ENCODE measurements at places on chromosomes 7 and 10.

DNA sequence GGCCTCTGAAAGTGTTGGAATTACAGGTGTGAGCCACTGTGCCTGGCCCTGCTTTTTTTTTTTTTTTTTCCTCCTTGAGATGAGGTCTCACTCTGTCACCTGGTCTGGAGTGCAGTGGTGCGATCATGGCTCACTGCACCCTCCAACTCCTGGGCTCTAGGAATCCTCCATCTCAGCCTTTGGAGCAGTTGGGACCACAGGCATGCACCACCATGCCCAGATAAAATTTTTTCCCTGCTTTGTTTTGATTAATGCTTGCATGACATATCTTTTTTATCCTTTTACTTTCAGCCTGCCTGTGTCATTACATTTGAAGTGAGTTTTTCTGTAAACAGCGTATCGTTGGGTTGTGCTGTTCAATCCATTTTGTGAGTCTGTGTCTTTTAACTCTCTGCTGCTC, 97.0 kb downstream of the ANKRD61 start:
- no peak for DNase-seq

DNA sequence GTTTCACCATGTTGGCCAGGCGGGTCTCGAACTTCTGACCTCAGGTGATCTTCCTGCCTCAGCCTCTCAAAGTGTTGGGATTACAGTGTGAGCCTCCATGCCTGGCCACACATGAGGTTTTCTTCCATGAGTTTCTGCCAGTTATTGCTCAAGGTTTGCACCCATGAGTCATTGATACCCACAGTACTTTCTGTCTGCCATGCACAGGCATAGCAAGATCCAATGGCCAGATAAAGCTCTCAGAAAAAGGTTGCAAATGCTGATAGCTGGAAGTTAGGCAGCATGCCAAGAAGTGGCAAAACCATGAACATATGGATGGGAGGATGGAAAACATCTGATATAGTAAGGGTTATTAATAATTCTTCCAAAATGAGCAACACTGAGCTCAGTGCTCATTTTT, 298.7 kb upstream of the NRG3 start:
- DNase-seq: no peak

GRCh38 chr7:91276909-91277308, 12.7 kb downstream of the FZD1 start:
- DNase-seq: no peak

DNA sequence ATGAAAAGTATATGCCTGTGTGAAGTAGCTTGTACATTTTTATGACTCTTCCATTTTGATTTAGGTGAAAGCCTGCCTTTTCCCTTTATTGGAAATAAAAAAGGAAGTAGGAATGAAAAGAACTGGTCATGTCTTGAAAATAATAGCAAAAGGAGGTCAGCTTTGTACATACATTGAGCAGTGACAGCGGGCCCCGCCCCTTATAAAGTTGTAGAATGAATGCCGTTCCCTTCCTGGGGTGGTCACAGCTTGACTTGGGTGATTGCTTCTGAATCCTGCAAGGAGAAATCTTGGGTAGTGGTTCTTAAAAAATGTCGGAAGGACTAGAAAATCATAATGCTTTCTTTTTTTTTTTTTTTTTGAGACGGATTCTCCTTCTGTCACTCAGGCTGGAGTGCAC, 31.7 kb downstream of the CAMK1D start:
- DNase-seq: no peak

DNA sequence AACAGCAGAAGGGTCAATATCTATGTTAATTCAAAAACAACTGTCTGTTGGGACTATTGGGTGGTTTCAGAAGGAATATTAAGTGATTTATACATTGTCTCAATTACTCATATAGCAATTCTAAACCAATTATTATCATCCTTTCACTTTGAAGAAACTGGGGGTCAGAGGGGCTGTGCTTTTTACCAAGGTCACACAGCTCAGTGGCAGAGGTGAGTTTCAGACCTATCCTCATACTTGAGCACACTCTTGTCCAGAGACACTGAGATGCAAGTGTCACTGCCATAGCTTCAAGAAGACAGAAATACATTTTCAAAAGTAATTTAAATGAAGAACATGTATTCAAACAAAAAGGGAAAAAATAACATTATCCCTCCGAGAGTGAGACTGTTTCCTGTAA, 195.3 kb downstream of the ARL4A start:
- no peak for DNase-seq

DNA sequence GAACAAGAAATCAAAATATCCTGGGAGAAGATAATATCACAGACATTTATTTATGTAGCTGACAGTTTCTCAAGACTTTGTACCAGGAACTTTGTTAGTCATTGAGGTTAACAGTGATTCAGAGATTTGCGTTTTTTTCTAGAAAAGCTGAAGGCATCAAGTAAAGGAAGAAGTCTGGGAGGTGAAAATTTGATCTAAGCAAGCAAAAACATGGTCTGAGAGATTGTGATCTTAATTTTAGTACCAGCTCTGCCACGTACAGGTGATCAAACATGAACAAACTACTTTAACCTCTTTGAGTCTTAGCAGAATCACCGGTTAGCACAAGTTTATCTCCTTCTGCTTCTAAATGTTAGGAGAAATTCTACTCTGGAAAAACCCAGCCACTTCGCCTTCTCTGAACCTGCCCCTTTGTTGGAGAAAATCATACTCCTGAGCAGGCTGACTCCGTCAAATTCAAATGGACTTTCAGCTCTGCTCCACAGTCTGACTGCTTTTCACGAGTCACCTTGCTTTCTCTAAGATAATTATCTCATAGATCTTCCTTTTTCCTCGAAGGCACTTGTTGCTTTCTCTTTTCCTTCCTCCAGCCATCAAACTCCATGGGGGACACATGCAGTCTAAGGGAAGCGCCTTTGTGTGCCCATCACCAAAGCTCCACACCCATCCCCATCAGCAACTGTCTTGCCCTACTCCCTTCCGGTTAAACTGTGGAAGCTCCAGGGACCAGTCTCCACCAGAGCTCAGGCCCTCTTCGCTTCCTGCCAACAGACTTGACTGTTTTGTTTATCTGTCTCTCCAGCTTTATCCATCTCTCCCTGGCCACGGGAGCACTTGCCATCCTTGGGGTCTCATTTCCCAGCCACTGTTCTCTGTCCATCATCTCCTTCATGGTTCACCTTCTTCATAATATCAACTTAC, 86.3 kb downstream of the PRKCQ start:
- no peak for DNase-seq

DNA sequence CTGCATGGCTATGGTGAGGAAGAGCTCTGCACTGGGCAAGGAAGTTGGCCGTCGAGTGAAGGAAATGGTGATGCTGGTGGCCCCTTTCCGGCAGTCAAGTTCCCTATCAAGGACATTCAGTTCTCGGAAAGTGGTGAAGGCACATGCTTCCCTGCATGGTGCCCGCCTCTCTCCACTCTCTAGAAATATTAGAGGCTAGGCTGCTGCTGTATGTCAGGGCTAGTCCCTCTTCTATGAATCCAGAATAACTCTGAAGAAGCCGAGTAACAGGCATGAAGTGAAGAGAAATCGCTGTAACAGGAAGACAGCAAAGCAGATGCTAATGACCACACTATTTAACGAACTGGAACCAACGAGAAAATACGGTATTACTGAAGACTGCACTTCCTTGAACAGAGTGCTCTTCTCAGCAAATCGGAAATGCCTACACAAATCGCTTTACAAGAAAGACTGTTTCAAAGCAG, 5.4 kb downstream of the IDI1 start:
- no peak for DNase-seq

DNA sequence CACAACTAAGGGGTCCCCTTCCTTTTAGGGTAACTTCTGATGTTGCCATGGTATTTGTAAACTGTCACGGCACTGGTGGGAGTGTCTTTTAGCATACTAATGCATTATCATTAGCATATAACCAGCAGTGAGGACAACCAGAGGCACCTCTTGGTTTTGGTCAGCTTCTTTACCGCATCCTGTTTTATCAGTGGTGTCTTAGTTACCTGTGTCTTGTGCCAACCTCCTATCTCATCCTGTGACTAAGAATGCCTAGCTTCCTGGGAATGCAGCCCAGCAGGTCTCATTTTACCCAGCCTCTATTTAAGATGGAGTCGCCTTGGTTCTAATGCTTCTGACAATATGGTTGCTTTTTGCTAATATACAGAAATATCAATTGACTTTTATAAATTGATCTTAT, 54.9 kb downstream of the AHCYL2 start:
- DNase-seq: no peak

DNA sequence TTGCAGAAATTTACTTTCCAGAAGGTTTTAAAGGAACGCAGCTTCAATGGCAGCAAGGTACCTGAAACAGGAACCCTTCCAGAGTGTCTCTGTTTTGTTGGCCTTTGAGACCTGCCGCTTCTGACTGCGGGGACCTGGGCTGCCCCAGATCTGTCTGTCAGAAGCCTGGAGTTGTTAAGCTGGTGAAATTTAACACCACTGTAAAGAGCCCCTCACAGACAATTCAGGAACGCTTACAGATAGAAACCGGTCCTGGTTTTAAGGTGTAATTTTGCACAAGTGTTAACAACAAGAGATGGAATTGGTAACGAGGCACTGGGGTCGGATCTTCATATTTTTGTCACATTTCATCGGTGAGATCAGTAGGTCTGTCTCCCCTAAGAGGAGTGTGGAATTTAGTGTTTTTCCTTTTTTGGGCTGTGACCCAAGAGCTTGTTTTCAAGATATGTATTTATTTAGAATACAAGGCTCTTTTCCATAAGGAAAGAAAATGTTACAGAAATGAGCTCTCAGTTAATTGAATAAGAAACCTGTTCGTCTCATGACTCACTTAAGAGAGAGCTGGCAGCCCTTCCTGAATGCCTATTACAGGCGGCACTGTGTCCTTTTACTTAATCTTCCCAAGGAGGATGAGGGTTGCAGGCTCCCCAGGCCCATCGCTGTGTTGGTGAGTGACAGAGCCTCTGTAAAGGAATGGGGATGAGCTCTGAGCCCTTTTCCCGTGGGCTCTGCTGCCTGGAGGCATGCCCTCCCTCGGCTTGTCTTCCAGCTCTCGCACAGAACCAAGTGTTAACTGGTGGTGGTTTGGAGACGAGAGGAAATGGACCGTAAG, 168.7 kb downstream of the CUX1 start:
- no peak for DNase-seq

DNA sequence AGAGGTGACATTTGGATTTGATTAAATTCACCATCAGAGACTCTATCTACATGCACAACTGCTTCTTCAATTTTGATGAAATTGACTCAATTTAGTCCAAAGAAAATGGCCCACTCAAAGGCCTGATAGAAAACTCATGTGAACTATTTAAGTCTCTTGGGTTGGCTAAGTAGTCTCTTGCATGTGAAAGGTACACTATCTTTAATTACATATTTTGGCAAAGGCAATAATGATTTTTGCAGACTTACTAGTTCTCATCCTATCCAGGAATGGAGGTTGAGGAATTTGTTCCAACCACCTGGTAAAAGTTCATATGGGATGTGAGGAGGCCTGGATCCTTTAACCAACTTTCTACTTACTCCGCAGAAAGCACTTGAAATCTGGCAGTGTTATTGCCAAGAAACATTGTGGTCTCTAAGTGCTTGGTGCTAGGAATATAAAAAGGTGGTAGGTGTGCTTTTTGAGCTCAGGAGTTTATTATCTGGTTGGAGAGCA, 618.6 kb upstream of the MKI67 start:
- DNase-seq: no peak

DNA sequence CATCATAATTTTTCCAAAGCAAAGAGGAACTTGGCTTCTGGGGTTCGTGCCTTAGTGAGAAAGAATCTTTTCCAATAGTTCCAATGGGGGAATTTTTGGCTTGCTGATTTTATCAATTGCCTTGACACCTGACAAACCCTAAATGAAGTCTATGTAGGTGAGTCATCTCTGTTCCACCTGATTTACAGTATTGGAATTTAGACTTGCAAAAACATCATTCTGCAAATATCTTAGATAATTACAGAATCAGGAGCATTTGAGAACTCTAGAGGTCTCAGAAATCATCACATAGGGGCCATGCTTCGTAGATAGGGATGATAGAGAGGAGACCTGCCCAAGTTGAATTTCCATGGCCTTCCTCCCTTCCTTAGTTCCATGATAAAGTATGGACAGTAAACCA, 9.3 kb downstream of the SLC35G1 start:
- no peak for DNase-seq

- no peak for DNase-seq
Observed at GRCh38 chr7:30472784-30473775, 5.5 kb downstream of the NOD1 start.

- DNase-seq: no peak
Observed at GRCh38 chr7:153404781-153405279, 645.3 kb downstream of the ACTR3B start.

- no peak for DNase-seq
Observed at GRCh38 chr10:117294735-117295134, 53.8 kb downstream of the SLC18A2 start.

GRCh38 chr7:150964593-150965111, 13.5 kb downstream of the KCNH2 start:
- no peak for DNase-seq

DNA sequence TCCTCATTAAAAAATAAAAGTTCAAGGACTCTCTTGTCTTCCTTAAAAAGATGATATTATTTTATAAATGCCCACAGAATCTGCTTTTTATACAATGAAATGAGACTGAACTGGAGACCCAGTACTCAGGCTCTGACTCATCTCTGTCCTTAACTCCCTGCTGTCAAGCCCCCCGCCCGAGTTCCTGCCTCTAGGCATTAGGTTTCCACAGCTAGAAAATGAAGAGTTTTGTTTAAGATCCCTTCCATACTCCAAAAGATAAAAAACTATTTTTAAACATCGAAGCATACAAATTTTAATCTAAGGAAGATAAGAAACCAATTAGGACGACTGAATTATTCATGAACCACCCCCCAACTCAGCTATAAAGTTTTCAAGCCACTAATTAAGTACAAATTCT, 97.7 kb upstream of the FEZF1 start:
- no peak for DNase-seq

DNA sequence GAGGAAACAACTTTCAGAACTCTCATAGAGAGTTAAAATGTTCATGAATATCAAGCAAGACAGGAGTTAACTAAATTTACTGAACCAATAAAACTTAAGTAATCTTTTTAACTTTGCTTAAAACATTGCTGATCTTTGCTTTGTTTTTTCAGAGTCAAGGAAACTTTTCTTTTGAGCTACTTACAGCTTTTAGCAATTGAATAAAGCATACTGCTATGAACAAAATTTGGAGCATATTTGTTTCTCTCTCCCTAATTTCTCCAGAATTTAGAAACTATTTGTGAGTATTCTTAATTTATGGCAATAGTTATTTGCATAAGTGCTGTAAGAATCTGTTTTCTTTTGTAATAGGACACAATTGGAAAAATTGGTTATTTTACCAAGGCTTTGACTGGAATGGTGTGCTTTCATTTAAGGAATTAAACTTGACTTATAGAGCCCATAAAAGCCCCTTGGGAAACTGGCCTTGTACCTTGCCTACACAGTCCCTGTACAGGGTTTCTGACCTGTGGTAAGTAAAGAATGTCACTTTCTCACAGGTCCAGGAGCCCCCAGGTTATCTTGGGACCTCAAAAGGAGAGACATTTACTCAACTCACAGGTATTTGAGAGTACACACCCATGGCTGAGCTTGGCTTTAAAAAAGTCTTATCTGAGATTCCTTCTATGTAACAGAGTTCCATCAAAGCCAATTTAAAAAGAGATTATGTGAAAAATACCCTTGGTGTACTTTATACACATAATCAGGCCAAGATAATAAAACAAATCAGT, 23.3 kb upstream of the KIAA1549 start:
- DNase-seq: no peak

All from CMK (cell line).